ENCODE measurements at places on chromosomes 6 and 20.
A peak's percentile ranks its signal among the peaks of the same experiment; 100 is the strongest.

DNA sequence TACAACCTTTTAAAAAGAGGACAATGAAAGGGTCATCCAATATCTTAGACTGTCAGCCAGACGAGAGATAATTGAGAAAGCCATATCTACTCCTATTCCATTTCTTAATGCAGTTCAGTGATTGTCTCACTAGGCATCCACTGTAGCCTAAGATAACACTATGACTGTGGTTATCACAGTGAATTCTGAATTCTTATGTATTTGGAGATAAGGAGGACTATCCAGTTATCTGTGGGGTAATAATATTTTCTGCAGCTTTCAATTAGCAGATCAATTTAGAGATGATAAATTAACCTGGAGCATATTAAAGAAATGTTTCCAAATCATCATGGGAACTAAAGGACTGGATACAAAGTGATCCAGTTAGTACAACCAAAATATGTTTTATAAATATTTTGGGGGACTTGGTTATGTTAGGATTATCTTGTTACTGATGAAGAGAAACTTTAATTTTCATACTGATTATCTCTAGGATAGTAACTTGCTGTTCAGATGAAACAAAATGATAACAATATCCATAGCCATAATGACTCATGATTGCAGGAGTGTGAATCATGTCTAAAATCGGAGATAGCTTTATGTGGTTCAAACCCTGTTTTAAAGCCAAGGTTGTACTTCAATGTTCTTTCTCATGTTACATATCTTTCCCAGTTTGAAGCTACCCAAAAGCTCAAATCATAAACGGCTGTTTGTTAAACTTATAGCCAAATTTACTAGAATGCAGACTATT lies 1152.0 kb downstream of the HACE1 start:
- H3K4me1 ChIP-seq = no peaks in the 10 kb centered on the region
- no peaks in the 10 kb centered on the region for H3K27me3 ChIP-seq
- H3K27ac ChIP-seq = no peak overlapping the region
- no peak for ATAC-seq
- no peak overlapping the region for H3K4me3 ChIP-seq
- no peaks in the 10 kb centered on the region for H3K36me3 ChIP-seq

- H3K27ac ChIP-seq = no peak overlapping the region
- peaks cover 46% of the 10 kb centered on the region for H3K27me3 ChIP-seq
- no peaks in the 10 kb centered on the region for H3K4me1 ChIP-seq
- H3K36me3 ChIP-seq = no peaks in the 10 kb centered on the region
- ATAC-seq = no peak
- H3K4me3 ChIP-seq = no peak overlapping the region
These were observed 14.6 kb upstream of the SLC22A7 start for GRCh38 chr6:43283514-43283901.

DNA sequence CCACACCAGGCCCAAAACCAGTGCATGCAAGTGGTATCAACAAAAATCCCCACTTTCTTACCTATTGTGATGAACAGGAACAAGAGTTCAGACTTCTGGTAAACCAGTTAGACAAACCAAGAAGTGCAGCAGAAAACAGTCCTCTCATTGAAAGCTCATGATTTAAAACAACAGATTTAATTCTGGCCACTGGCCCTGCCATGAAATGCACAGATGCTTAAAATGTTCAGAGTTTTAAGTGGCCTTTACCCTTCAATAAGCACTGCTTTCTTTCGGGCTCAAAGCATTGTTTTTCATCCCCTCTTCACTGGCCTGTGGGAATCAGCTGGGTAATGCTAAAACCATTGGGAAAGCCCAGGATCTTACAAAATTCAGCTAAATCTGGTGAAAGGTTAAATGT lies 102.4 kb upstream of the ISM1 start:
- H3K27ac ChIP-seq = no peak overlapping the region
- H3K36me3 ChIP-seq = no peaks in the 10 kb centered on the region
- no peak for ATAC-seq
- H3K4me3 ChIP-seq = no peak overlapping the region
- no peaks in the 10 kb centered on the region for H3K27me3 ChIP-seq

DNA sequence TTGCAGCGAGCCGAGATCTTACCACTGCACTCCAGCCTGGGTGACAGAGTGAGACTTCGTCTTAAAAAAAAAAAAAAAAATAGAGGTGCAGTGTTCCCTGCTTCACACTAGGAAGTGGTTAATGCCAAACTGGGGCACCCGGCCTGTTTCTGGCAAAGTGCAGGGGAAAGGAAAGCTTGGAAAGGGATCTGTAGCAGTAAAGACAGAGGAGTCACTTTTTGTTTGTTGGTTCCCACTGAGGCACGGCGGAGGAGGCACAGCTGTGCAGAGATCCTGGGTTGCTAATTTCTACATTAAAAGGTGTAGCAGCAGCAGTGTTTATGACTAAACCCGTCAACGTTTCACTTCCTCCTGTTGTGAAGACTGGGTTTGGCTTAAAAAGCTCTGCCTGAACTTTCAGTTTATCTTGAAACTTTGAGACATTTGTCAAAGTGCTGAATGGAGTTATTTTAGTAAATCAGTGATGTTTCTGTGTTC lies 125.6 kb downstream of the CARMIL1 start:
- H3K36me3 ChIP-seq = no peaks in the 10 kb centered on the region
- peak overlapping the region; percentile 9 for H3K27ac ChIP-seq
- no peak overlapping the region for H3K4me3 ChIP-seq
- no peaks in the 10 kb centered on the region for H3K27me3 ChIP-seq

DNA sequence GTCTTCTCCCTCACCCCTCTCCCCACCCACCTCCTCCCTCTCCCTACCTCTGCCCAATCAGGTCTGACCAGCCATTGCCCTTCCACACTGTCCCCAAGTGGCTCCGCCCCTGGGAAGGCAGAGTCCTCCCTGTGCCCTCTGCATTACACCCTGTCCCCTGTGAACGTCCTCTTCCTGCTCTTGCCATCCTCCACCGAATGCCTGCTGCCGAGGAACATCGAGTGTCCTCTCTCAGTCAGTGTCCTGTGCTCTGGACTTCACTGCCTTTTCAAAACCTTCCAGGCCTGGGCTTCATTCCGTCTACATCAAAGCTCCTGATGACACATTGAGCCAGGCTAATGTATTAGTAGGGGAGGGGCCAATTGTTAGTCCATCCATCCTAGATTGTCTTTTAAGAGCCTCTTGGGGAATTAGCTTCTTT lies 3.3 kb upstream of the PACSIN1 start:
- peaks cover 42% of the 10 kb centered on the region for H3K27me3 ChIP-seq
- H3K27ac ChIP-seq = no peak overlapping the region
- no peak overlapping the region for H3K4me3 ChIP-seq
- ATAC-seq = no peak
- H3K36me3 ChIP-seq = no peaks in the 10 kb centered on the region

DNA sequence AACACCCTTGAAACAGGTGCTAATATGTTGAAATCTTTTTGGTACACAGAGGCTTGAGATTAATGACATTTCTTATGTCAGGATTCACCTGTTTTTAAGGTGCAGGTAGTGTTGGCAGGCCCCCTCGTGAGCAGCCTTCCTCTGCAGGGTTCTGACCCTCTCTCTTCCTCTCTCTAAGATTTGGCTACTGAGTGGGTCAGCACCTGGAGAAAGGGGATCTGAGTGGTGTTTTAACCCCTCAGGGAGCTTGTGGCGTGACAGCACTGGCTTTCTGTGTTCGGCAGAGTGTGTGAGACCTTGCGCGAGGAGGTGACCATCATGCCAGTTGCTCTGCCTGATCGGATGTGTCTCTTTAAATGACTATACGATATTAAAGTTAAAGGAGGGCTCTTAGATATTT lies 37.1 kb downstream of the HIVEP1 start:
- H3K4me3 ChIP-seq = no peak overlapping the region
- no peak overlapping the region for H3K27ac ChIP-seq
- H3K4me1 ChIP-seq = peaks cover 9% of the 10 kb centered on the region
- H3K27me3 ChIP-seq = no peaks in the 10 kb centered on the region

- ATAC-seq = no peak
- no peak overlapping the region for H3K4me3 ChIP-seq
- no peak overlapping the region for H3K27ac ChIP-seq
- H3K4me1 ChIP-seq = no peaks in the 10 kb centered on the region
These were observed 41.8 kb upstream of the BMP6 start for GRCh38 chr6:7684076-7684475.
